ENCODE measurements at places on chromosomes 4 and X. TPM values are rescaled to one million over a fixed set of nuclear protein-coding genes. Genes with fewer than 3 reads are reported as not detected.

AVPR2 gene
- total RNA-seq, result not detected

NAP1L5 gene
- total RNA-seq, result 1.2 TPM

DNA sequence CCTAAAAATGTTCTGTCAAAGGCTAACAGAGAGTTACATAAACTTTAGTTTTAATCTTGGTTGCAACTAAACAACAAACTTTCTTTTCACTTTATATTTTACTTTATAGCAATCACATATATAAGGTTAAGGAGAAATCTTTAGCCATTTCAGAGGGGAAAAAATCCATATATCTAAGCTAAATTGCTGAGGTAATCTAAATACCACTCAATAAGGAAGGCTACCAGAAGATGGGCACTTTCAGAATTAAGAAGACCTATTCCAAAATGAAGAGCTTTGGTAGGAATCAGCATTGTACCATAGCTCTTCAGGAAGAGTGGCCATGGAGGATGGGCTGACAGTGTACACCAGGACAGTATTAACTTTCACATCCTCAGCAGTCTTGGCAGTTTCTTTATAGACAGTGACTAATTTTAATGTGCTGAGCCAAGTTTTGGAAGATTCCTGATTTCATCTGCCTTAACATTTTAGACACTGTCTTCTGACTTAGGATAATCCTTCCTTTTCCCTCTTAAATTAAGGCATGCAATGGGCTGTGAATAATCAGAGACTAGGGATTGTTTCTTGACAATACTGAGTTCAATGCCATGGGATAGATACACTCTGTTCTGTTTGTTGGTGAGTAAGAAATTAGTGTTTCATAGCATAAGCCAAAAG lies 7.1 kb downstream of the FAT4 start:
- no peak for DNase-seq

GRCh38 chrX:18666614-18667013 lies 5.3 kb downstream of the RS1 start:
- DNase-seq, result no peak

GRCh38 chrX:9873952-9874351 lies 87.7 kb downstream of the SHROOM2 start:
- no peak for DNase-seq

DNA sequence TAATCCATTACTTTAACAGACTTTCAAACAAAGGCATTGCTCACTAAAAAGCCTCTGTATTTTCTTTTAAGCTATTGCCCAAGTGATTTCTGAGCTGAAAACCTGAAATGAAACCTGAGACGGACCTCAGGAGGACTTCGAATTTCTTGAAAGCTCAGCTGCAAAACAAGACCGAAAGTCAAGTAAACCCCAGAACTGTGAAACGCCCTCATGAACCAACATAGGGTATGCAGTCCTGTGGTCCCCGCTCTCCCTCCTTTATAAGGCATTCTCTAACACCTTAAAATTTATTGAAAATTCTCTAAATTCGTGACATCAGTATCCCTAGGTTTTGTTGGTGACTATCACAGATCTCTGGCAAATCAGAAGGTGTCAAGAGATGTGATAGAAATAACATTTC lies 91.8 kb downstream of the SHISA3 start:
- no peak for DNase-seq

DNA sequence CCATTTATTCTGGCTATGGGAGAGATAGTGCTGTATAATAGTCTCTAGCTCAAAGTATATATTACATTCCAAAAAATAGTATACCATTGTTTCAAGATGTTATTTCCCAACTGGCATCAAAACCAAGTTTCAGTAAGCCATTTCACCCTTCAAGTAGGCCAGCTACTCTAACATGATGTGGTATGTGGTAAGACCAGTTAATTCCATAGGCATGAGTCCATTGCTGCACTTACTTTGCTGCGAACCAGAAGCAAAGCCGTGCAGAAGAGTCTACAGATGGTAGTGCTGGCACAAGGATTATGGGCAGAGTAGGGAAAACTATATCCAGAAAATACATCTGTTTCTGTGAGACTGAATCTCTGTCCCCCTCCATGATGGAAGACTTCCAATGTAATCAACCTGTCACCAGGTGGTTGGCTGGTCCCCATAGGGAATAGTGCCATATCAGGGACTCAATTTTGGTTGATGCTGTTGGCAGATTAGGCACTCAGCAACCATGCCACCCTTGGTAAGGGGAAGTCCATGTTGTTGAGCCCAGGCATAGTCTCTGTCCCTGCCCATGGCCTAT lies 49.8 kb upstream of the HSD17B10 start:
- DNase-seq, result no peak

GAGE12F gene
- 0.64 TPM for total RNA-seq

- no peak for DNase-seq
These were observed 162.3 kb upstream of the MAOA start for GRCh38 chrX:43493756-43494155.

TRPC5OS gene
- total RNA-seq, result not detected

- DNase-seq, result no peak
These were observed 247.5 kb upstream of the PRKX start for GRCh38 chrX:3960952-3961351.

All from T-cell (primary cell).